Stimulated activated CD4-positive, alpha-beta T cell treated with anti-CD3 and anti-CD28 coated beads, Interleukin-12 subunit alpha, Interleukin-12 subunit beta, amount 100 ng/mL, for 4 hours (primary cell): ENCODE measurements at places on chromosomes 3 and 15.

DNA sequence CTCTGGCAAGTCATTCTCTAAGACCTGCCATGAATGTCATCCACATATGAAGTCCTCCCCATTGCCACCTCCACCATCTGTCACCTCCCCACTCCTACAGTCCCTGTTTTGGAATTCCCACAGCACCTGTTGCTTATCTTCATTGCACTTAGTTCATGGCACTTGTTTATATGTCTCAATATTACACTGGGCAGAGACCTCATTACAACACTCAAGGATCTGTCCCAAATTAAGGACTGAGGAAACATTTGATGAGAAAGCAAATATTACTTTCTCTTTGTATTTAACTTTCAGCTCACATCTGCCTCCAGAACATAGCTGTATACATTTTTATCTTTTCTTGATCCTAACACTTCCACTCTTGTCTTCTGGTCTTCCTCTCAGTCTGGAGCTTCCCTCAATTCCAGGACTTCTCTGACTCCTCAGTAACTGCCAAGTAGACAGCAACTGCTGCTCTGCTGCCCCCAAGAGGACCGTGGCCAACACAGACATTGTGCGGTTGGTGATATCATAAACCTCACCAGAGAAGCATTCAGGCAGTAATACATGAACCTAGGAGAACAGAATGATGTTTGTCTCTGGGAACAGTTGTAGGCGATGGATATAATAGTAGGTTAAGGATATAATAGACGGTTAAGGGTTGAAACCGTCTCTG is 45.0 kb upstream of the FGF12 start:
- DNase-seq: no peak

DNA sequence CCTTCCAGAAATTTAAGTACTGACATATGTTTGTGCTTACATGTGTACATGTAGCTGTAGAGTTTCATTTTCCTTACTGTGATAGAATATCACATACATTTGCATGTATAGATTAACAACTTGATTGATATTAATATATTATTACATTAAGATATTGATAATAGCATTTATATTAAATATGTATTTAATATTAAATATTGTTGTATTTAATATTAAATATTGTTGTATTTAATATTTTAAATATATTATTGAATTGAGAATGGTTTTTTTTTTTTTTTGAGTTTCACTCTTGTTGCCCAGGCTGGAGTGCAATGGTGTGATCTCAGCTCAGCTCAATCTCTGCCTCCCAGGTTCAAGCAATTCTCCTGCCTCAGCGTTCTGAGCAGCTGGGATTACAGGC is 76.5 kb downstream of the MYH15 start:
- DNase-seq: no peak

GRCh38 chr3:189898559-189899153 is 222.0 kb downstream of the P3H2 start:
- DNase-seq: no peak

GRCh38 chr3:78762121-78762520 is 1005.7 kb downstream of the ROBO1 start:
- DNase-seq: no peak

- no peak for DNase-seq
These were observed 26.6 kb downstream of the DIPK2A start for GRCh38 chr3:143998266-143998665.

DNA sequence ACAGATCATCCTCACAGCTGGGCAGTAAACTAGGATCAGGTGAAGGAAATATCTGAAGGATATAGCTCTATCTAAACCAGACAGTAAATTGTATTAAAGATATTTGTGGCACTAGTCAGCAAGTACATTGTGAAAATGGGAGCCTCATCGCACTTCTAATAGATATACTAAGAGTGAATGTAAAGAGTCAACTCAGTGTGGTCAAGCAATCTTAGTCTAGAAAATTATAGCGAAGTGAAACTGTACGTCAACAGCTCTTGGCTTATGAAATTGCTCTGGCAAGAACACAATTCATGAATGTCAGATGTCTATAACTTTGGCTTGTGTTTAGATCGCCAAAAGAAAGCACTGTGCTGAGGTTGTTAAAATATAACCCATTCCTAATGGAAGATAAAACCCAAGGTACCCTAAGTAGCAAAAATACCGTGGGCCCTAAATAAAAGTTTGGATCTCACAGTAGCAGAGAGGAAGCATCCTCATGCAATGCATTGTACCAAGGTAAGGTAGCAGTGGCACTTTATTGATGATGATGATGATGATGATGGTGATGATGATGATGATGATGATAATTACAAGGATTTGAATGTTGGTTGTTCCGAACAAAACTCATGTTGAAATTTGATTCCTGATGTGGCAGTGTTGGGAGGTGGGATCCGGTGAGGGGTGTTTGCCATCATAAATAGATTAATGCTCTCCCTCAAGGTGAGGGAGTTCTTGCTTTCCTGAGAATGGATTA is 228.5 kb downstream of the UNC13C start:
- no peak for DNase-seq

- no peak for DNase-seq
These were observed 67.5 kb upstream of the LRRFIP2 start for GRCh38 chr3:37241880-37242279.

GRCh38 chr3:22746221-22746620 is 456.9 kb upstream of the UBE2E2 start:
- DNase-seq: no peak

DNA sequence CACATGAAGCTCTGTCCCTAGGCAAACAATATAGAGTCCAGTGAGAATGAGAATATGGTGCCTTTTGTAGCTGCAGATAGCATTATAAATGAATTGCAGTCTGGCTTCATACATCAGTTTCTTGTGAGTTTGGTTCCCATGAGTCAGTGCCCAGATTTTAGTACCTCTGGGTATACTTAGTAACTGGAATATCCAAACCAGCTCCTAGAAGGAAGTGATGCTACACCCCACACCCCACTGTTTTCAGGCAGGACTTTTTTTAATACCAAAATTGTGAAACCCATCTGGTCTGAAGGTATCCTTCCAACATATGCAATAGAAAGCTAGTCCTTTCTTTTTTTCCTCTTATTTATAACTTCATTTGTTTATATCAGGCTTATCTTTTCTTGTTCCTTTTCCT is 42.1 kb upstream of the FOXP1 start:
- no peak for DNase-seq

- no peak for DNase-seq
These were observed 48.4 kb downstream of the CHAC1 start for GRCh38 chr15:41001524-41002214.

GRCh38 chr15:58486062-58486461 is 54.3 kb downstream of the LIPC start:
- no peak for DNase-seq

DNA sequence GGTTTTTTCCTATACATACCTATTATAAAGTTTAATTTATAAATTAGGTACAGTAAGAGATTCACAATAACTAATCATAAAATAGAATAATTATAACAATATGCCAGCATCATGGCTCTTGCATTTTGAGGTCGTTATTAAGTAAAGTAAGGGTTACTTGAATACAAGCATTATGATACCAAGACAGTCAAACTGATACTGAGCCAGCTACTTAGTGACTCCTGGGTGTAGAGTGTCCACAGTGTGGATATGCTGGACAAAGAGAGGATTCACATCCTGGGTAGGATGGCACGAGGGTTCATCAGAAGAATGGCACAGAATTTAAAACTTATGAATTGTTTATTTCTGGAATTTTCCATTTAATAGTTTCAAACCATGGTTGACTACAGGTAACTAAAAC is 157.2 kb upstream of the IL12A start:
- DNase-seq: no peak
